ENCODE measurements at places on chromosomes 6 and 20. TPM values are rescaled to one million over a fixed set of nuclear protein-coding genes. Genes with fewer than 3 reads are reported as not detected.

GRCh38 chr6:106849120-106849519 lies 125.4 kb downstream of the CD24 start:
- no peak for DNase-seq

GRCh38 chr6:134175532-134176263 lies 123.3 kb upstream of the SLC2A12 start:
- peak; percentile 93 for DNase-seq

DNA sequence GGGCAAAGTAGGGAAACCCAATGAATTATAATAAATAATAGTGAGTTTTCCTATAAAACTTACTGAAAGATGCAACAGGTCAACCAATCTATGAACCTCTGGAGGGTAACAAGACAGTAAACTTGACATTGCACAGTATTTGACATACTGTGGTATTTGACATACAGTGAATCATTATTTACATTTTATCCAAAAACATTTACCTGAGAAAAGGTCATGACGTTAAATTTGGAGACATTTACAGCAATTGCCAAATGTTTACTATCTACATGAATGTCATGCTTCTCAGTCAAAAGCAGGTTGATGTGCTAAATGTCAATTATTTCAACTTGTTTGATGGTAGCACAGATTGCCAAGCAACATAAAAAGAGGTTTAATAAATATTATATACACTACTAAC lies 35.8 kb upstream of the NOX3 start:
- DNase-seq = no peak

DNA sequence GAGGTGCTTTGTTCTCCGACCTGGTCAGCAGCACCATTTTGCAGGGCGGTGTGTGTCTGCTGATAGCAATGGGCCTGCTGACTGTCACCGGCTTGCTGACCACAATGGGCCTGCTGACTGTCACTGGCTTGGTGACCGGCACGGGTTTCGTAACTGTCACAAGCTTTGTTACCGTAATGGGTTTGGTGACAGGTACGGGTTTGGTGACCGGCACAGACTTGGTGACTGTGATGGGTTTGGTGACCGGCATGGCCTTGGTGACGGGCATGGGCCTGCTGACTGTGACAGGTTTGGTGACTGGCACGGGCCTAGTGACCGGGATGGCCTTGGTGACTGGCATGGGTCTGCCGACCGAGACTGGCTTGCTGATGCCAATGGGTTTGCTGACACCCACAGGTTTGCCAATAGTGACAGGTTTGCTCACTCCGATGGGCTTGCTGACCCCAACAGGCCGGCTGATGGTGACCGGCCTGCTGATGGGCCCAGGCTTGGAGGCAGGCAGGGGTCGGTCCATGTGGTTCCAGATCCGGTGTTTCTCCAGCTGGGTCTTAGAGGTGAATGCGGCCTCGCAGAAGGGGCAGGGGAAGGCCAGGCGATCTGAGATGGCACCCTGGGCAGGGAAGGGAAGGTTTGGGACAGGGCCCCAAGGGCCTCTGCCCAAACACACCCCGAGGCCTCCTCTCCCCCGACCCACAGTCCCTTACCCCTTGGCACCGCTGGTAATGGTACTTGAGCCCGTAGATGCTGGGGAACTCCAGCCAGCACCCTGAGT lies 3.4 kb downstream of the ZNF512B start:
- peak; percentile 32 for DNase-seq

DNA sequence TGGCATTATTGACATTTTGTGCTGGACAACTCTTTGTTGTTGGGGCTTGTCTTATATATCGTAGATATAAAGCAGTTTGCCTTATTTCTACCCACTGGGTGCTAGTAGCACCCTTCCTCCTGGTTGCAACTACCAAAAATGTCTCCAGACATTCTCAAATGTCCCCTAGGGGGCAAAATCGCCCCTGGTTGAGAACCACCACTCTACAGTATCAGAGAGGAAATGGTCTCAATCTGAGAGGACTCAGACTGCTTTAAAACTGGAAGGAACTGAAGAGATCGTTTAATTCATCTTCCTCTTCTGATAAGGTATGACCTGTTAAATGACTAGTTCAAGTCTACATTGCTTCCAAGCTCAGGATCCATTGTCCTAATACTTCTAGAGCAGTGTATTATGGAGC lies 14.9 kb downstream of the SH3BGRL2 start:
- no peak for DNase-seq

GRCh38 chr6:126015863-126016262 lies 29.5 kb downstream of the TRMT11 start:
- no peak for DNase-seq

DNA sequence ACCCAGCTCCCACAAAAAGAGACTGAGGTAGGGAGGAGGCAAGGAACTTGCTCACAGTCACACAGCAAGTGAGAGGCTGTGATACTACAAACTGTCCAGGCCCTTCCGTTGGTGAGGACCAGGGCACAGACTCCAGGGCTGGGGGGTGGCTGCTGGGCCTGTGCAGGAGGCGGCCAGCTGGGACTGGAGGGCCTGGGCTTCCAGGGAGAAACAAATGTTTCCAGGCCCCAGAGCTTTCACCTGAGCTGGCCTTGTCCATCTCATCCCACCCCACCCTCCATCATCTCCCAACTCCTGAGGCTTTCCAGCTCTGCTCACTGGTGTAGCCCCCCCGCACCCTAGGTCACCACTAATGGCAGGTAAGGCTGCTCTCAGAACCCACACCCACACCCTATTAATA lies 86.0 kb downstream of the GRM4 start:
- no peak for DNase-seq

- DNase-seq = no peak
Measured at GRCh38 chr6:93238632-93239031, 180.7 kb downstream of the EPHA7 start.

MDFI gene
- polyA plus RNA-seq = 4.9 TPM

GRCh38 chr6:142935553-142936517 lies 9.1 kb downstream of the HIVEP2 start:
- no peak for DNase-seq

GRCh38 chr6:96065213-96065612 lies 49.4 kb downstream of the FUT9 start:
- no peak for DNase-seq

- DNase-seq = peak; percentile 73
Measured at GRCh38 chr20:63696628-63697356, at the start of gene TNFRSF6B. TSS of gene TNFRSF6B (plus strand) at chr20:63696652. CDS start at chr20:63696768, 116 bp downstream.

SLC44A4 gene
- 0.05 TPM for polyA plus RNA-seq

GRCh38 chr6:29696147-29697125 lies 15.5 kb upstream of the ZFP57 start:
- DNase-seq = no peak

DNA sequence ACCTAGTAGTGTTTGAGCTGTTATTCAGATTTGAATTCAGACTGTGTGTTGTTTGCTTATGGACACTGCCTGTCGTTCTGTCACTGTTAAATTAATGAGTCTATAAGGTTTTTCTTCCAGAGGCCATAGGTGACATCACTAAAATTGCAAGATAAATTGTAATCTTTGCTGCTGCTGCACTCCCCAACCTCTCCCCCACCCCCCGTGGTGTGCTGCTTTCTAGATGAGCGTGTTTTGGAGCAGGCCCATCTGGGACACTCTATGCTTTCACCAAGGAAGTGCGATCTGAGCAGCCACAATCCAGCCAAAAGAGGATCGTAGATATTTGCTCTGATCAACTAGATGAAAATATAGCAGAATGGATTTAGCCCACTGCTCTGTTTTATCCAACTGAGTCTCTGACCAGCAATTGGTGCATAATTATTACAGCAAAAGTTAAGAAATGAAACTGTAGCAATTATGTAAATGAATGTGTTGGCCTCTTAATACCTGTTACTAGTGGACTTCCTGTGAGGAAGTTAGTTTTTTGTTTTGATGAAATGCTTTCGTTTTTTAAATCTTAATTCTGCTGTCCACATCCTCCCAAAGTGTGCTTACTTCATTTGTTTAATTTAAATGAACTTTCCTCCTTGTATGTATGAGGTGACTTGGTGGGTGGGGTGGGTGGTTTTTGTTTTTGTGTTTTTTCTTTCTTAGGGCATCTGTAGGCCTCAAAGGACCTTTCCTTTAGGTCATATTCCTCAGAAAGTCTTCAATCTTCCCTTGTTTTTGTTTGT lies 58.1 kb downstream of the RPRD1B start:
- DNase-seq = peak; percentile 36

DNA sequence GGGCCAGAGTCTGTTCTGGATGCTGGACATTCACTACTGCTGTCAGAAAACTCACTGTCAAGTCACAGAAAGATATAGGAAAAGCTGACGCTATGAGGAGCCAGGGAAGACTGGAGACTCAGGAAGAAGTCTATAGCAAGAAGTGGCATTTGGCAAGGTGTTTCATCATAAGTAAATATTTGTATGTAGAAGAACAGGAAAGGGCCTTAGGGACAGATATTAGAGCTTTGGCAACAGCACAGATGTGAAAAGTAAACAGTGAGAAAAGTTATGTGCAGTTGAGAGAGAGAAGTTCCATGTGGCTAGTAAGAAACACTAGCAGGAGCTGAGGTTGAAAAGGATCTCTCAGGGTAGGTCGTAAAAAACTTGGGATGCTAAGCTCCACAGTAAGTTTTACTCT lies 868.9 kb downstream of the PHF3 start:
- no peak for DNase-seq

GSTA2 gene
- not detected for polyA plus RNA-seq

DNA sequence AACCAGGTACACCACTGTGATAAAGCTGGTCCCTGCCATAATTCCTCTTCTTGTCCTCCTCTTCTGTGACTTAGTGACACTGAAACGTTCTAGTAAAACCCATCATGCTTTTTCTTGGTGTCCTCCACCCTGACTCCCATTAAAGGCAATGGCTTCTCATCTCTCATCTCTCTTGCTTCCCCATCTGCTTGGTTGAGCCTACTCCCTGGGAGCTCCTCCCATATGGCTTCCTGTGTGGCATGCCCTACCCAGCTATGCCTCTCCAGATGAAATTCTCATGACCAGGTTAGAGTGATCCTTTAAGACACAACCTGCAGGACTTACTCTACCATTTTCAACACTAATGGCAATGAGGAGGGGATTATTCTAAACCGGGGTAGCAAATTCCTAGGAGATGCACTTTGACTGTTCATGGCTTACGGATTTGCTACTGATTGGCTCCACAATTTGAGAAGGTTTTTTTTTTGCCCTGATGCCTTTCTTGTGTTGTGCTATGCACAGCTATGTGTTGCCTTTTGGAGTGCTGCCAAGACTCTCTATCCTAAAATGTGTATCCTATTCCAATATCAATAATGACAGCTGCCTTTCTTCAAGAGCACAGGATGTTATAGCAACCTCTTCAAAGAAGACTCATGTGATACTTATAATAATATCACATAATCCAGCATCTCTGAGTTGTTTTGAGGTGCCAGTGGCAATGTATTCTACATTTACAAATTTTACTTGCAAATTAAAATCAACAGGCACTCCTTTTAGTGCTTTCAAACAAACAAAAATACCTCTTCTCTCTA lies 6.1 kb downstream of the SIRPG start:
- no peak for DNase-seq

DNA sequence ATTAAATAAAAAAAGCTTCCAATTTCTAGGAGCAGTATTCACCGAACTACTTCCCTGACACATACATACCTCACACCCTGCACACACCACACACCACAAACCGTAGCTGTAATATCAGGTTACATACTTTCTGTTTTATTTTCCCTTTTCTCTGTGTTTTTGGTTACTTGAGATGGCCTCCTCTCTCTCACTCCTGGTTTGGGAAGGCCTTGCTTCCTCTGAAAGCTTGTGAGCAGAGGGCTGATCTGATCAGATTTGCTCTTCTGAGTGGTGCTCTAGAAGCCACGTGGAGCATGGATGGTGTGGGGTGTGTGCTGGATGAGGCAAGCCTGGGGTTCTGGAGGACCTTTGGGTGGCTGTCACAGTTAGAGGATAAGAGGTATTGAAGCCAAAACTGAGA lies 20.9 kb downstream of the UTRN start:
- DNase-seq = no peak

- no peak for DNase-seq
Measured at GRCh38 chr6:40672087-40672486, 84.9 kb upstream of the LRFN2 start.

GRCh38 chr6:14910692-14911547 lies 334.9 kb upstream of the JARID2 start:
- DNase-seq = peak; percentile 76

- DNase-seq = no peak
Measured at GRCh38 chr6:142796571-142796970, 148.4 kb downstream of the HIVEP2 start.

- no peak for DNase-seq
Measured at GRCh38 chr6:128712898-128713297, 170.0 kb upstream of the LAMA2 start.

DNA sequence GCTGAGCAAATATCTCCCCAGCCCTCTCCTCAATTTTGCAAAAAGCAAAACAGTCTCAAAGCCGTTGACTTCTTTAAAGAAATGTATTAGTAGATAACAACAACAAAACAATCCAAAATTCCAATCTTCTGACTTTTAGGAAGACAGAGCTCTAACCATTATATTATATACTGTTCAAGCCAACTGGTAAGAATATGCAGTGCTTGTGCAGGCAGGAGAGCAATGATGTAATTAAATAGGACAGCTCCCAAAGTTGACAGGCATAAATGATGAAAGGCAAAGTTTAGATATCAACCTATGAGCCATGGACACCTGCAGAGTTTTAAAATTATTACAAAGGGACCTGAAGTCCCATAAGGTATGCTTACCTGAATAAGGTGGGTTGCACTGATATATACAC lies 16.6 kb upstream of the CEP85L start:
- DNase-seq = no peak

MRPL18 gene
- polyA plus RNA-seq = 107 TPM

REM1 gene
- polyA plus RNA-seq = 2.9 TPM

LY6G6F gene
- not detected for polyA plus RNA-seq

DNA sequence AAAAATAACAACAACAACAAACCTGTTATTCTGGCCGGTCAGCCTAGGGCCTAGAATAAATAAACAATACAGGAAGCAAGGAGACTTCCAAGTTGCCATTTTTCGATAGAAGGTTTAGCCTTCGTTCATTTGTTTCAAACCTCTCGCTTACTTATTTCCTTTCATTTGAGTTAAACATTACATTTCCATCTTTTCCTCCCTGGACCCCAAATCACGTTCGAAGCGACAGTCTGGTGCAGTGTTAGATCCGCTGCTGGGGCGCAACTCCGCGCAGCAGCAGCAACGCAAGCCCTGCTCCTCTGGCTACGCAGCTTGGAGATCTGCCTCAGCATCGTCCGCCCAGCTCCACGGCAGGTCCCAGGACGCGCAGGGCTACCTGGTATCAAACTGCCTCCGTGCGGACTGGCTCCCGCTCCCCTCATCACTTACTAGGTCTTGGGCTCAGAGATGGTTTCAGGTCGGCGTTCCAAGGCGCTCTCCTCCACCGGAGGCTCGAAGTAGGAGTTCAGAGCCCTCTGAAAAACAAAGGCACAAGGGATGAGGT lies 530 bp downstream of the TDP2 start:
- peak; percentile 41 for DNase-seq

DNA sequence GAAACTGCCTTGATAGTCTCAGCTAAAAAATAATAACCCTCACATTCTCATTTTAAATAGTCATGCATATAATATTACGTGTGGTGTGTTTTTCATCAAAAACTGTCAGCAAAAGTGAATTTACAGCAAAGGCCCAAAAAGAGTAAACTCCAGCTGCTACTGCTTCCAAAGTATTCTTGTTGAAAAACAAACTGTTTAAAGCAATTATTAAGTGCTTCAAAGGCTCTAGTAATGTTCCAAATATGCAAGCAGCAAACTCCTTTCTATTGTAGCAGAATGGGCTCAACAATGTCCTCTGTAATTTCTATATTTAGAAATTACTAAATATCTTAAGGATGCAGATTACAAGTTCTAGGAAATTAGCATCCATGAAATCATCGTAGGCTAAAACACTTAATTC lies 280.0 kb upstream of the TBX18 start:
- DNase-seq = no peak

GRCh38 chr6:3913077-3913957 lies 64.1 kb downstream of the FAM50B start:
- DNase-seq = no peak
